ENCODE measurements at places on chromosomes 1 and 21.

GRCh38 chr1:15174615-15174983 lies 21.1 kb downstream of the TMEM51 start:
- DNase-seq: no peak

DNA sequence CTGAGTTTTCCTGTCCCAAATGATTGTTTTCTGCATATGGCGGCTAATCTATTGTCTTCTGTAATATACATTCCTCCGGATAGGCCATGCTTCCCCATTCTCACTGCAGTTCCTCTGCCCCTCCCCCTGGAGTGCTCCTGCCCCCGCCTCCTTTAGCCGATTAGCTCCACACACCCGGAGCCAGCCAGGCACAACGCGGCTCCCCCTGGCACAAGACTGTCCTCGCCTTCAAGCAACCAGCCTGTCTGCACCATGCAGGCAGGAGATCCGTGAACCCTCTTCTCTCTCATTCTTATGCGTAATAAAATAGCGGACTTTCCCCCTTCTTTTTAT lies 18.0 kb downstream of the SERTAD4 start:
- DNase-seq: no peak

DNA sequence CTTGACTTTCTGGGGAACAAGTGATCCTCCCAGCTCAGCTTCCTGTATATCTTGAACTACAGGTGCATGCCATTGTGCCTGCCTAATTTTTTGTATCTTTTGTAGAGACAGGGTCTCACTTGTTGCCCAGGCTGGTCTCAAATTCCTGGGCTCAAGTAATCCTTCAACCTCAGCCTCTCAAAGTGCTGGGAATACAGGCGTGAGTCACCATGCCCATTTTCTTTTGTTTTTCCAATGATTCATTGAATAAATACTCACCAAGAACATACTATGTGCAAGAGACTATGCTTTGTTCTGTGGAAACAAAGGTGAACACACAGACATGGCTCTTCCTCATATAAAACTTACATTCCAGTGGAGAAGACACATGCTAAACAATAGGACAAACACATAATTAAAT lies 407.8 kb upstream of the DAB1 start:
- no peak for DNase-seq

GRCh38 chr1:47184090-47184821 lies 5.6 kb downstream of the PDZK1IP1 start:
- DNase-seq: no peak

DNA sequence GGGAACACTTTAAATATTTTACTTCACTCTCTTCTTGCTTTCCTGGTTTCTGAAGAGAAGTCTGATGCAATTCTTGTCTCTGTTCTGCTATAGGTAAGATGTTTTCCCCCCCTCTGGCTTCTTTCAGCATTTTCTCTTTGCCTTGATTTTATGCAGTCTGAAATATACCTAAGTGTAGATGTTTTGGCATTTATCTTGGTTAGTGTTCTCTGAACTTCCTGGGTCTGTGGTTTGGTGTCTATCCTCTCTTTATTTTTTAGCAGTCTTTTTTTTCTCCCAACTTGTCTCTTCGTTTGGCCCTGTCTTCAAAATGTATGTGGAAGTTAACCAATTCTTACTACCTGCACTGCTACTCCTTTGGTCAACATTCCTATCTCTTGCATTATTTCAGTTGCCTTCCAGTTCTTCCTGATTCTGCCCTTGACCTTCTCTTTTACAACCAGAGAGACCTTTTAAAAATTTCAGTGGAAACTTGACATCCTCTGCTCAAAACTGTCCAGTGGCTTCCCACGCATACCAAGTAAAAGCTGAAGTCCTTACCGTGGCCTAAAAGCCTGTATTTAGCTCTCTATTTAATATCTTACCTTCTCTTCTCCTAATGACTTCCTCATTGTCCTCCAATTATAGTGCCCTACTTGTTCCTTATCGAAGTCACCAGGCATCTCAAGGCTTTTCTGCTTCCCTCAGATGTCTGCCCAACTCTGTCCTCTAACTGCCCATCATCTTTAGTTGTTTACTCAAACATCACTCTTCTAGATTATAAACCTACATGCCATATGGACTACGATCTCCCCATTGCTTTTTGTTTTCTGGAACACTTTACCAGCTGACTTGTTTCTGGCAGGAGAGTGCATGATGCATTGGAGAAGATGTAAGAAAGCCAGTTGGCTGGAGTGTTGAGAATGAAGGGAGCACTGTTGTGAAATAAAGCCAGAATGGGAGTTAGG lies 40.9 kb downstream of the RAP1A start:
- no peak for DNase-seq

Measured in Peyer's patch (tissue), 4 donors.